ENCODE measurements at places on chromosomes 13 and 19.

GRCh38 chr13:30712536-30713532 is 22.5 kb upstream of the ALOX5AP start:
- no peak for DNase-seq

GRCh38 chr19:5803752-5804515 is 933 bp upstream of the NRTN start:
- DNase-seq: peak; percentile 81

GRCh38 chr13:33252135-33252534 is 33.4 kb downstream of the STARD13 start:
- no peak for DNase-seq

DNA sequence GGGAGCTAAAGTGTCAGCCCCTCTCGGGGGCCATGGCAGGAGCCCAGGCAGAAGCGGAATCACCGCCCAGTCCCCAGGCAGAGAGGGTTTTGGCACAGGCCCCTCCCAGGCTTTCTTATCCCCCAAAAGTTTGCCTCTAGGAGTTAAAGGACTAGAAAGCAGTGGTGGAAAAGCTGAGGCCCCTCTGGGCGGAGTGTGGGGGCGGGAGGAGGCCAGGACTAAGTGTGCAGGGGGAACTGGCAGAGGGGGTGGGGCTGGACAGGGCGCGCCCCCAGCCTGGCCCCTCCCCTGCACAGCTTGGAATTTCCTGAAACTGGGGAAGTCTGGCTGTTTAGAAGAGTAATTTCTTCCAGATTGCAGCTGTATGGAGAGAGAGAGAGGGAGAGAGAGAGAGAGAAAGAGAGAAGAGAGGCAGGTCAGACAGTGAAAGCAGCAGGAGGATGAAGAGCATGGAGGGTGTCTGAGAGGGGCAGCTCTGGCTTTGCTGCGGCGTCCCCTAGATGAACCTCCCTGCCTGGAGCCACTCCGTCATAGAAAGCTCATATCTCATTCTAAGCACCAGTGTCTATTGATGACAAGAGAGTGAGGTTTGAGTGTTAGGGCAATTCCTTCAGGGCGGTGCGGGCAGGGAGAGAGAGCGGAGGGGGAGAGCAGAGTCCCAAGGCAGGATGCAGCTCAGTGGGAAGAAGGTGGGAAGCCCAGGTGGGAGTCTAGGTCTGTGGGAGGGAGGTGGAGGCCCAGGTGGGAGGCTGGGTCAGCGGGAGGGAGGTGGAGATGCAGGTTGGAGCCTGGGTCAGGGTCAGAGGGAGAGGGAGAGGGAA is at the start of gene CDC42EP5:
CDC42EP5 (minus strand) TSS at position 226 of the 821 bp plus-strand sequence. CDS start 7,749 bp downstream, outside the sequence.
- DNase-seq: peak; percentile 94

GRCh38 chr13:79404985-79405384 is 1.1 kb downstream of the RBM26 start:
- DNase-seq: no peak

DNA sequence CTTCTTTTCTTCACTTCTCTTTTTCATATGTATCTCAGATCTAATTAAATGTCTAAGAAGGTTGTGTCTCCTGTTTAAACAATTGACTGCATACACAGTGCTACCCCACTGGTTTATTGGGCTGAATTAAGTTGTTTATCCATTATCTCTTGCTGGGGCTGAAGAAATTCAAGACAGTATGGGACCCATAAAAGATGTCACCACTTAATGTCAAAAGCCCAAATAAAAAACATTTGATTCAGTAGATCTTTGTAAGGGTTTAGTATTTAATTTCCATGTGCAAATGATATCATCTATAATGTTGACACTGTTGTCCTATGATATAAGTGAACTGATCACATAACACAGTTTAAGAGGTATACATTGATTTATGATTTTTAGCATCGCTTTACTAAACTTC is 1431.9 kb upstream of the PCDH20 start:
- no peak for DNase-seq

- no peak for DNase-seq
Observed at GRCh38 chr19:28487999-28488398, 725.0 kb downstream of the UQCRFS1 start.

GRCh38 chr19:43315851-43316250 is 37.6 kb upstream of the CD177 start:
- DNase-seq: no peak
